ENCODE measurements at places on chromosomes 6 and 20.

GRCh38 chr6:5068153-5068751, 16.9 kb upstream of the PPP1R3G start:
- no peak for DNase-seq

DNA sequence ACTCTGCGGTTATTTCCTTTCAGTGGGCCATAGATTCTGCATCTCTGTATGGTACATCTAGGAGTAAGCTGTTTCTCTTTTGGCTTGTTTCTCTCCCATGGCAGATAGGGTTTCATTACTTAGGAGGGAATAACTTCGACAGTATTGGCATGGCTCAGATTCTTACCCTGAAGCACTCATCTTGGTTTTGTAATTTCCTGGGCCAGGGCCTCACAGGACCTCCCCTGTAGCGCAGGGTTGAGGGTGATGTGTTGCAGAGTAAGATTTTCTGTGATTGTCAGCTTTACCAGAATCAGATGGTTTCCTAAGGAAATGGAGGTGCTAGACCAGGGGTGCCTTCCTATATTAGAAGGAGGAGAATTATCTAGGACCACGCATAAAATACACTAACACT, 78.3 kb downstream of the STXBP5 start:
- no peak for DNase-seq

DNA sequence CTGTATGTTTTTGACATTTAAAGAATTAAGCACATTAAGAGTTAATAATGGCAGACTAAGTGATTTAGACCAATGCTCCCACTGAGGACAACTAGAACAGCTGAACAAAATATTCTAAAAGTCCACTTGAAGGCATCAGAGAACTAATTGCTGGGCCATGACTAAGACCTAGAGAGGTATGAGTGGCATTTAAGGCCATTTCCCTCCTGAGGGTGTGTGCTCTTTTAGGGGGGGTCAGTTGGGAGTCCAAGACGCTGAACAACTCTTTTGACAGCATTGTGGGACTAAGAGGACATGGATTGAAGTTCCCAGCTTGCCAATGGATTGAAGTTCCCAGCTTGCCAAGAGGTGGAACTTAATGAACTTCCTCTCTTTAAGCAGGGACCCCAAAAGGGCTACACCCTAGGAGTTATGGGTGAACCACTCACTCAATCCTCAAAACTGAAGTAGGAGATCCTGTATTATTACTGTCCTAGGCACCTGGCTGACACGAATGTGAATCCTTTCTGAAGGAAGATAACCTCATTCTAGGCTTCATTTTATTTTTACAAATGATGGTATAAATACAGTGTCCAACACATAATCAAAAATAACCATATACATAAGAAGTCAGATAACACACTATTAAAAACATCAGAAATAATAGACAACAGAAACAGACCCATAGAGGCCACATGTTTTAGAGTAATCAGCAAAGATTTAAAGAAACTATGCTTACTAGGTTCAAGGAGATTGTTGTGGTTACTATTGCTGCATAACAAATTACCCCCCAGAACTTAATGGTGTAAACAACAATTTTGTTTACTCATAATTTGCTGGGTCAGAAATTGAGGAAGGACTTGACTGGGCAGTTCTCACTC, 175.1 kb downstream of the VEGFA start:
- no peak for DNase-seq

DNA sequence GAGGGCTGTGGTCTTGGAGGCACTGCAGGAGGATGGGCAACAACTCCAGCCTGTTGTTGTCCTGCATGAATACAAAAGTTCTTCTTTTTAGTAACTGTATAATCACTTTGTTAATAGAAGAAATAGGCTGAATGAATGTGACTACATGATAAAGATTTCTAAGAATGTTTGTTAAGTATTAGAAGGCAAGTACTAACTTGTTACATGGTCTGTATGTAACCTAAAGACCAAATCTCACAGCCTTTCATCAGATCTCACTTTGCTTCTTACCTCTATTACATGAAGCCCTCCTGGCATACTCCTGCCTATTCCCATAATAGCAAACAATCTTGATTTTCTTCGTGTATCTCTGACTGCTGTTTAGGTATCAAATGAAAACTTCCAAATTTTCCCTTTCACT, 73.4 kb downstream of the REPS1 start:
- no peak for DNase-seq

GRCh38 chr6:11161031-11161956, 49.8 kb upstream of the ERVFRD-1 start:
- no peak for DNase-seq

GRCh38 chr6:170069611-170070010, 221.3 kb downstream of the DLL1 start:
- no peak for DNase-seq

DNA sequence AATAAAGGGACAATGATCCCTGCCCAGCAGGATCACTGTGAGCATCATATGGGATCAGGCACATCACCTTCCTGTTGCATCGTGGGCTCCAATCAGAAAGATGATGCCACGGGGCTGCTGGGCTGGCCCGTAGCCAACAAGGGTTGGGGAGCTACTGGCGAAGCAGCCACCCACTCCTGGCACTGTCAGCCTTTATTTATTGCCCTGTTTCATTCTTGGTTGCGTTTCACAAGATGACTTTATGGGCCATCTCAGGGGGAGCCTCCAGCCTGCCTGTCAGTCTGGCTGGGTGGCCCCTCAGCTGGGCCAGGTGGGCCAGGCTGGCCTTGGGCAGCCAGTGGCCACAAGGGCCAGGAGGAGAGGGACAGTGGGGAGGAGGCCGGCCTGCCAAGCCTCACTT, 17.3 kb downstream of the VSTM2L start:
- no peak for DNase-seq

GRCh38 chr6:152248980-152249379, 388.2 kb downstream of the SYNE1 start:
- DNase-seq = no peak

DNA sequence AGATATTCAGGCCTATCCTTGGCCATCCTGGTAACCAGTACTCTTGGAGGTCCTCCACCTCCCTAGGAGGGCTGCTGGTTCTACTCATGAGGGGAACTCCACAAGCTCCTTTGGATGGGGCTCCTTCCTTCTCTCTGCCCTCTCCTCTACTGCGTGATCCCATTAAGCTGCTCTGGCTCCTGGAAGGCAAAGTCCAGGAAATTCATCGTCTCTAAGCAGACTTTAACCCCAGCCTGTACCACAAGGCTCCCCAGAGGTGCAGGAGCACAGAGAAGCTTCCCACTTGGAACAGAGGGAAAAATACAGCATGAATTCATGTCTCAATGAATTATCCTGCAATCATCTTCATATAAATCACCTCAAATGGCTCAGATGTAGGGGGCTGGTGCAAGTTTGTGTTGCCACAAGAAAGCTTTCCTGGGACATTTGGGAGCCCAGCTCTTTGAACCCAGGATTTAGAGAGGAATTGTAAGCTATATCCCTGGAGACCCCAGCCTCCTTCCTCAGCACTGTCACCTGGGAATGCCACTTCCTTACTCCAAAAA, 355.4 kb downstream of the CDC5L start:
- DNase-seq = no peak

- DNase-seq = no peak
These were observed 427.9 kb upstream of the JAG1 start for GRCh38 chr20:11101696-11102095.

DNA sequence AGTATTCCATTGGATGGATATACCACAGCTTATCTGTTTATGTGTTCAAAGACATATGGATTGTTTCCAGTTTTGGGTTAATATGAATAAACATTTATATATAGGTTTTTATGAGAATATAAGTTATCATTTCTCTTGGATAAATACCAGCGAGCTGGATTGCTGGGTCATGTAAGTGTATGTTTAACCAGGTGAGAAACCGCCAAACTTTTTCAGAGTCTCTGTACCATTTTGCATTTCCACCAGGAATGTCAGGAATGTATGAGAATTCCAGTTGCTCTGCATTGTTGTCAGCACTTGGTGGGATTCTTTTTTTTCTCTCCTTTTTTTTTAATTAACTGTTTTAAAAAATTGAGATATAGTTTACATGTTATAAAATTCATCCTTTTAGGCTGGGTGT, 52.1 kb downstream of the PHF20 start:
- no peak for DNase-seq

DNA sequence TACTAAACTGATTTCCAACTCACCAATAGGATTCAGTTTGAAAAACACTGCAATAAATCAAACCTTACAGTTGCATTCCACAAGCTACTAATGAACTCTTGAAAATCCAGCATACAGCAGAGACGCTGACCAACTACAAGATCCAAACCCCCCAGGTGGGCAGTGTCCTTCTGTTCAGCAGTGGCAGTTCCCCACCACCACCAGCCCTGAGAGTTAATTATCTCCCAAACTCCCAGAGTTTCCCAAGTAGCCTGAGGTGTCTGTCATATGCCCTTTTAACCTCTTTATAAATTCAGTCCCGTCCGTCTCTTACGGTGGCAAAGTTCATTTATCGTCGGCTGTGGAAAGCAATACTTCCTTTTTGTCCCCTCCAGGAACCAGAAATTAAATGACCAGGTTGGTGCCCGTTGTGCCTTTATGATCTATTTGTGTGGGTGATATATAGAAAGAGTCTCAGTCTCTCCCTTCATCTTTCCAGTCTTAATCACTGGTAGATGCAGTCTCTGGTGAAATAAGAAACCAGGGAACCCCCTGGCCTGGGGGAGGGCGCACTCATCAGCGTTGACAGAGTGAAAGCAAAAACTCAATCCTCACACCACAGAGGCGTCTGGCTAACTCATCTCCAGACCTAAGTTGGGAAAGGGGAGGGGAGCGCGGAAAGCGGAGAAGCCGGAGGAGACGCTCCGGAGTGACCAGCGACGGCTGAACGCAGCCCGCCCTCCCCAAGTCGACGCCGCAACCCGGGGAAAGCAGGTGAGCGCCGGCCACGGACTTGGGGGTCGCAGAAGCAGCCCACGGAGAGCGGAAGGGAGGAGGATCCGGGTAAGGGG, 717 bp downstream of the MRPL14 start:
- DNase-seq = peak; percentile 61

DNA sequence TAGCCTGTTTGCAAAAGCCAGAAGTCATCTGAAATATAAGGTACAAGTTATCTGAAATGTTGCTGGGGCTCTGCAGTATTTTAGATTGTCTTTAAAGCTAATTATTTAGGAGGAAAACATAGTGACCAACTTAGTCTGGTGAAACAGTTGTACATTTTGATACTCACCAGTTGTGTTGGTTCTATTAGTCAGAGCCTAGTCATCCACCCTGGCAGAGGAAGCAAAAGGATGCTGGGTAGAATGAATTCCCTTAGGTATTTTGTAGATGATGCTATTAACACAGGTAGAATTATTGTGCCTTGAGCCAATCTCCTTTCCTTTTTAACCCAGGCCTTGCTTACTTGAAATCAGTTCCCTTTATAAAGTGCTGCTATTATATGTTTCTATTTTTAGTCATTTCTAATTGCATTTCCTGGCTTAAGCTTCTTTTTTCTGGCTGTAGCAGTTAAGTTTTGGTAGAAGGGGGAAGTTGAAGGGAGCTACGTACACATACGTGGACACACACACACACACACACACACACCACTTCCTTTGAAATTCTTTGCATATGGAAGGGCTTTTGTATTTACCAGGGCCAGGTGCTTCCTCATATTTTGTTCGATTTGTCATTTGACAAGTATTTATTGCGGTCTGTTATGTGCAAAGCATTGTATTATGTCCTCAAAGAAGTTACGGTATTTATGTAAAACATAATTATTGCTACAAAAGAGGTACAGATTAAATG, 82.4 kb downstream of the RTN4IP1 start:
- no peak for DNase-seq

DNA sequence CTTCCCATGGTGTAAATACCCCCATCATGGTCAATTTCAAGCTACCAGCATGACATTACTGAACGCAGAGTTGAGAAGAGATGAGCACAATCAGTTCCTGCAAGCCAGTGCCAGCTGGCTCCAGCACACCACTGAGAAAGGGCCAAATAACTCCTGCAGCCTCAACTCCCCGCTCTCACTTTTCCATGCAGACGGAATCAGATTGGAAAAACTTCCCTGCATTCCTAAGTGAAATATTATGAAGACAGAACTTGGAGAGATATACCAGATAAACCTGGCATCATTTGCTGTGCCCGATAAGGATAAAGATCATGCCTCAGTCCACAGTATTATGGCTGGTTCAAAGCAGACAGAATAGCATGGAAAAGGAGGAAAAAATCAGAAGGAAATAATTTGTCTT, 56.7 kb downstream of the FILIP1 start:
- no peak for DNase-seq

- DNase-seq = no peak
These were observed 25.1 kb upstream of the TRIM26 start for GRCh38 chr6:30238178-30238795.

DNA sequence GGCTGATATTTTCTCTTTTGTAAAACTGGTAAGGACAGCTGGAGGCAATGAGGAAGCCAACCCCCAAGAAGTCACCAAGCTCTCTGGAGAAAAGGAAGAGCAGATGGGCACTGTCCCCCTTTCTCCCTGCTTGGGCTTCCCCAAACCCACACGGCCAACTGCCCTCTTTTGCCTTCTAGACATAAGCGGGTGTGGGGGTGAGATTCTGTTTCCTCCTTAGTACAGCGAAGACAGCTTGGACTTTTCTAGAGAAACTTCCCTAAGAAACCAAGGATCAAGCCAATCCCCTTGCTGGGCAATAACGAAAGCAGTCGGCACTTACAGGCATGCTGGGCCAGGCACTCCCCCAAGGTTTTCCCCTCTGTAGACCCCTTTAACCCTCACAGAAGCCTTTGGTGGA, 110.3 kb downstream of the CDC5L start:
- no peak for DNase-seq

GRCh38 chr6:42279144-42279781, 61.6 kb upstream of the MRPS10 start:
- DNase-seq = no peak

DNA sequence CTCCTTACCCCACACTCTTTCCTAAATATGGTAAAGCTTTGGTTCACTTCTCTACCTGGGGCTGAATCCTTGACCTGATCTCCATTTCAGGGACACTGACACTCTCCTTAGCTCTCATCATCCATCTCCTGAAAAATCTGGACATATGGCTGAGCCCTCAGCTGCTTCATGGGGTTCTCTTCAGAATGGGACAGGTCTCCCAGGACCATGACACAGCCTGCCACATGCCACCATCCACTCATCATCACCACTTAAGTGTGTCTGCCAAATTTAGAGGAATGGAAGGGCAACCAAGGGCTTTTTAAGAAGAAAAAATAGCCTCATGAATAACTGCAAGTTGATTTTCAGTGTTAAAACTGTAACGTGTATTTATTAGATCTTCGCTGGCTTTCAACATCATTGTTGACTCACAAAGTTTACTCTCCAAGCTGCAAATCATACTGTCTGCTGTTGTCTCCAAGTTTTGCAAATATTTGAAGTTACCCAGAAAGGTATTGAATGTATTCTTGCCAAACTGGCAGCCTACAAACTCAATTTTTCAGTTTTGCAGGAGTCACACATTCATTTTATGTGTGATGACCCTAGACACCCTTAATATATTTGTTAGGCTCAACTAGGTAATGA, 41.1 kb downstream of the HS3ST5 start:
- DNase-seq = no peak

- no peak for DNase-seq
These were observed 1.2 kb downstream of the ZFAND3 start for GRCh38 chr6:37820718-37821079.

DNA sequence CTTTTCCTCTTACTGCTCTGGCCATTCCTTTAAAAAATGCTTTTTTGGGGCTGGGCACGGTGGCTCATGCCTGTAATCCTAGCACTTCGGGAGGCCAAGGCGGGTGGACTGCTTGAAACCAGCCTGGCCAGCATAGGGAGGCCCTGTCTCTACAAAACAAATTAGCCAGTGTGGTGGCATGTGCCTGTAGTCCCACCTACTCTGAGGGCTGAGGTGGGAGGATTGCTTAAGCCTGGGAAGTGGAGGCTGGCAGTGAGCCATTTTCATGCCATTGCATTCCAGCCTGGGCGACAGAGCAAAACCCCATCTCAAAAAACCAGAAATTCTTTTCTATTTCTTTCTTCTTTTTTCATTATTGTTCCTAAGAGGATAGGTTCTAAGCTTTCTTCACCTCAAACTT, 36.9 kb upstream of the RNF144B start:
- DNase-seq = no peak

Data from activated CD4-positive, CD25-positive, alpha-beta regulatory T cell treated with anti-CD3 and anti-CD28 coated beads, Interleukin-2, amount 50 U/mL, for 16 hours (primary cell).